CD4-positive, alpha-beta T cell treated with Interleukin-12 subunit alpha and Interleukin-12 subunit beta, for 1 hour (primary cell): ENCODE measurements at places on chromosomes 1 and 21.

GRCh38 chr21:33212159-33212851, 17.4 kb upstream of the IFNAR2 start:
- no peak for DNase-seq

DNA sequence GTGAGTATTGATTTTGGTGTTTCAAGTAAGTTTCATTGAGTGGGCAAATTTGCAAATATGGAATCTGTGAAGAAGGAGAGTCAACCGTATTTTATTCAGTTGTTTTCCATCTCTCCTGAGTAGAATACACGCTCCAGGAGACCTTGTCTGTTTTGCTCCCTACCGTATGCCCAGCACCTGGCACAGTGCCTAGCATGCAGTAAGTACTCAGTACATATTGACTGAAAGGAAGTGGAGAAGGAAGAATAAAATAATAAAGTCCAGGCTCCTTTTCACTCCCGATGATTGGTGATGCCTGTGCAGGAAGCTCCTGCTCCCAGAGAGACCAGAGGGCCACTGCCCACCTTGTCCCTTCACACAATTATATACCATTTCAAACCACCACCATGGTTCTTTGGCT, 59.4 kb upstream of the NEK2 start:
- no peak for DNase-seq

DNA sequence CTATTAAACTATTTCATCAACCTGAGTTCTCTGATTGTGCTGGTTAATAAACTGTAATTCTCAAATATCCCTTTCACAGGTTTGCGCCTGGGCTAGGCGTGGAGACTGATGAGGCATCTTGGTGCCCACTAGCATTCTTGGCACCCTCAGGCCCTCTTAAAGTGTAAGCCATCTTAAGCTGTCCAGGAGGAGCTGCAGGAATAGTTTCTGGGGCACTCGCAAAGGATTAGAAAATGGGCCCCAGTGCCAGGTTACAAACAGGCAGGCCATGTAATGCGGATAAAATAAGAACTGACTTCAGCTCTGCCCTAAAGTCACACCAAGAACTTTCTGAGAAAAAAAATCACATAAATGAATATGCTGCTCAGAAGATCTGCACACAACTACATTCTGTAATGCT, 1.1 kb downstream of the CASQ2 start:
- DNase-seq = no peak

DNA sequence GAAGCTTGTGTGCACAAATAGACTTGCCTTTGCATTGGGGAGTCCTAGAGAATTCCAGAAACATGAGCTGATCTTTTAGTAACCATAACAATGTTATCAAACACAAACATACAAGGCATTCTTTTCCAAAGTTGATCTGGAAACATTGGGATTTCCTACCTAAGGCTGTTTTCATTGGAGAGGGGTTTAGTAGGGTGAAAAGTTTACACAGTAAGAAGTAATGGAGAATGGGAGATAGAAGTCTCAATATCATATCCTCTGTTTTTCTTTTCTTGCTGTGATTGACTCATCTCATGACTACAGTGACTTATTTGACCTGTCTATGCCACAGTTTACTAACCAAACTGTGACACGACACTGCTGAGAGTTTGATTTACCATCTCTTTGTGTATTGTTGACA, 65.6 kb upstream of the PLA2G4A start:
- DNase-seq = no peak

GRCh38 chr1:59638231-59638711, 176.5 kb upstream of the HOOK1 start:
- DNase-seq = no peak

GRCh38 chr21:37528150-37528937, 161.8 kb downstream of the DYRK1A start:
- DNase-seq = no peak

DNA sequence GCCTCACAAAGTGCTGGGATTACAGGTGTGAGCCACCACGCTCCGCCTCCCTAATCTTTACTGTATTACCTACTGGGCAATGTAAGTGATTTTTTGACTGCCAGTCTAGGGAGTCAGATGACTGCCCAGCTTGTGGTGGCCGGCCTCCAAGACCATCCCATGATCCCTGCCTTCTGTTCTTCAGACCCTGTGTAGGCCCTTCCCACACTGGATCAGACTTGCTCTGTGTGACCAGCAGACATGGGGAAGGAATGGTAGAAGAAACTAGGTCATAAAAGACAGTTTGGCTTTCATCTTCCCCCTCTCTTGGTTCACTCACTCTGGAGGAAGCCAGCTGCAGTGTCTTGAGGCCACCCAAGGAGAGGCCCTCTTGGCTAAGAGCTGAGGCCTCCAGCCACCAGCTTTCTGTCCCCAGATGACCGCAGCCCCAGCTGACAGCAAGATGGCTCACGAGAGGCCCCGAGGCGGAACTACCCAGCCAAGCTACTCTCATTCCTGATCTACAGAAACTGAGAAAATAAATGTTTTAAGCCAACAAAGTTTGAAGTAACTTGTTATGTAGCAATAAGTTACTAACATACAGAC, 14.5 kb upstream of the CBR3 start:
- DNase-seq = no peak

GRCh38 chr1:47769983-47770382, 227.2 kb downstream of the TRABD2B start:
- DNase-seq = no peak

DNA sequence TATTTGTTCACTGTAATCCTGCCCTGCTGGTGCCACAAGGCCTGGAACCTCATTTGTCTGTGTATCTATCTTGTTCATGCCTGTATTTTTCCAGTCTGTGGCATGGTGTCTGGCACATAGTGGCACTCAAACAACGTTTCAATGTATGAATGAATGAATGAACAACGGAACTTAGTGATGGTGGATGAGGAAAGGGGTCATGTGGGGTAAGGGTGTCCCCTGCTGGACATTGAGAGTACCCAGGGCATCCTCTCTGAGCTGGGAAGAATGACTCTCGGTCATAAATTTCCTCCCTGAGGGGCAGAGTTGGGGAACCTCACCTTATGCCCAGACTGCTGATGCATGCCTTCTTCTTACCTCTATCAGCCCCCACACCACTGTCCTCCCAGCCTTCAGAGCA, 18.9 kb upstream of the ZNF683 start:
- DNase-seq = peak; percentile 69

GRCh38 chr1:9591669-9592509, 3.2 kb downstream of the TMEM201 start:
- no peak for DNase-seq

- DNase-seq = no peak
These were observed 34.5 kb upstream of the PLXNA2 start for GRCh38 chr1:208278638-208279037.

DNA sequence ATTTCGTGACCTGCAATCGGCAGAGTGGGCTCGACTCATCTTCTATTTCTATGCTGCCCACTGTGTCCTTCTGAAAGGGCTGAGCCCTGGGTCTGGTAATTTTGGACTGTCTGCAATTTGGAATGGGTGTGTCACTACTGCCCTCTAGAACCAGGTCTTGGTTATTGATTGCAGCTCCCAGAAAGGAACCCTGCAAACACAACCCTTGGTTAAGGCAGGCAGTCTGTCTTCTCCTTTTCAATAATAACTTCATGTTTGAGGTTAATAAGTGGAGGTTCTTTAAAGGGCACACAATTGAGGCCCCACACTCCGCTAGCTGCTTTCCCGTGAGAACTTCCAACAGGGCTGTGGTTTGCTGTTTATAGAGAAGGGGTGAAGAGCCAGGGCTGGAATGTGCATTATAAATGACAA, 79.9 kb upstream of the LYST start:
- peak; percentile 29 for DNase-seq

DNA sequence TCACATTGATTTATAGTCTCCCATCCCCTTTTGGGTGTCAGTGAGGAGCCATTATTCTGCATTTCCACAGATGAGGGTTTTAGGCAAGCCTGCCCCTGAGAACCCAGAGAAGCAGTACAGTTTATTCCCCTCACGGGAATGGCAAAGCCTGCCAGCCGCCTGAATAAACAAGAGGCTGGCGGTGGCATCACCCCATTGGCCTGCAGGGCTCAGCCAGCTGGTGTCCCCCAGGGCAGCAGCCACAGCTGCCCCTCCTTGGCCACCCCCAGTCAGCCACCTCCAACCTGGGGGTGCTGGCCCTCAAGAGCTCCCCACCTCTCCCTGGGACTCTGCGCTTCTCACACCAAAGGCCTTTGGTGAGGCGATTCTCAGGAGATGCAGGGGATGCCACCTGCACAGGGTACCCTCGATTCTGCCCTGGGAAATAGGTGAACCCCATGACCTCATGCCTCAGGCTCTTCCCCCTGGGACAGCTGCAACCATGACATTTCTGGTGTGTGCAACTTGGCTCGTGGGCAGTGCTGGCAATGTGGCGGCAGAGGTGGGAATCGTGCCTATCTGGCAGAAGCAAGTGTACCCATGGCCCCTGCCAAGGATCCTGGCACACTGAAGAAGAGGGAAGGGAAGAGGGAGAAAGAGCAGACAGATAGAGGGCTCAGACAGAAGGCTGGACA, 14.0 kb downstream of the OLFML2B start:
- DNase-seq = no peak

GRCh38 chr1:22461100-22461499, 9.4 kb downstream of the ZBTB40 start:
- DNase-seq = no peak

DNA sequence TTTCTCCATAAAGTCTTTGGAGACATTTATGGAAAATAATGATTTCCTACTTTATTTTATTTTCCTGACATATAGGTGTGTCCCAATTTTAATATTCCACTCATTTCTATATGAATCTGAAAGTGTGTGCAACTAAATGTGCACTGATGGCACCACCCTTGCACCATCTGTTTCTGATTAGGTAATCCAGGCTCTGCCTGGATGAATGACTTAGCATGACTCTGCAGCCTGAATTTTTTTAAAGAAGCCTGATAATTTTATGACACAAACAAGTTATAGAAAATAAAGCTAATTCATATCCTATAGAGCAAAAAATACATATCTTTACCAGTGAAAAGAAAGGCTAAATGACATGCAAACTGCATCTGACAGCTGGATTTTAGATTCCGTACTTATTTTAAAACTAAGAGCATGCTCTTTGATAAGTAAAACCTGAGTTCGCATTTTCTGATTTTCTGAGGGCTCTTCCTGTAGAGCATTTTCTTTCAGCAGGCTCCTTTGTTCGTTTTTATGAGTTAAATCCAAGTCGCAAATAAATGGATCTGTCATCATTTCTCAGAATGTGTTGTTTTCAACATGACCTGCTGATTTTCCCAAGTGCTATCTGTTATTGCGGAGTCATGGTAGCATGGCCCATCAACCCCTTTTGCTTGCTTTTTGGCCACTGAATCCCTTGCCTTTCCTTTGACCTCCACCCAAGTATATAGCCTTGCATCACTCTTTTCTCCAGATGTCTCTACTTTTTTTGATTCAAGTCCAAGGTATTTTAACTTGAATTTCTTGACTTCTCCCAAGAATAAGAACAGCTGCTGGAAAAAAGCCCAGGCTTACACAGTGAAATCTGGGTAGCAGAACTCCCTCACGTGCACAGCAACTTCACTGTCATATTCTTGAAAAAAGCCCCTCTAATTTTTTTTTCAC, 52.8 kb upstream of the LYPLAL1 start:
- no peak for DNase-seq

- no peak for DNase-seq
These were observed 37.6 kb downstream of the PUM1 start for GRCh38 chr1:31027693-31028526.

DNA sequence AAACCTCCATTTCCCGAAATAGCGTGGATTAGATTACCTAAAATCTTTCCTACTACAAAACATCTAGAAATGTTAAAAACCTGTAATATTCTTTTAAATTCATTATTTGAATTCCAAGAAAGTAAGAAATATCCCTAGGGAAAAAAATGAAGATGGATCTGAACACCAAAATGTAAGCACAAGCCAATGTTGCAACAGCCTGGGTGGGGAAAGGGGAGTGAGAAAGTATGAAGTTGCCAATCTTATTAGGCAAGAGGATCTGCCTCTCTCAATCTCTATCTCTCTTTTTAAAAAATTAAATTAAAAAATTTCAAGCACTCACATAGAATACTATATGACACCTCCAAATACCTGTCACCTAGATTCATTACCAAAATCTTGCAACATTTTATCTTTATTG, 74.9 kb upstream of the IRF2BP2 start:
- no peak for DNase-seq

DNA sequence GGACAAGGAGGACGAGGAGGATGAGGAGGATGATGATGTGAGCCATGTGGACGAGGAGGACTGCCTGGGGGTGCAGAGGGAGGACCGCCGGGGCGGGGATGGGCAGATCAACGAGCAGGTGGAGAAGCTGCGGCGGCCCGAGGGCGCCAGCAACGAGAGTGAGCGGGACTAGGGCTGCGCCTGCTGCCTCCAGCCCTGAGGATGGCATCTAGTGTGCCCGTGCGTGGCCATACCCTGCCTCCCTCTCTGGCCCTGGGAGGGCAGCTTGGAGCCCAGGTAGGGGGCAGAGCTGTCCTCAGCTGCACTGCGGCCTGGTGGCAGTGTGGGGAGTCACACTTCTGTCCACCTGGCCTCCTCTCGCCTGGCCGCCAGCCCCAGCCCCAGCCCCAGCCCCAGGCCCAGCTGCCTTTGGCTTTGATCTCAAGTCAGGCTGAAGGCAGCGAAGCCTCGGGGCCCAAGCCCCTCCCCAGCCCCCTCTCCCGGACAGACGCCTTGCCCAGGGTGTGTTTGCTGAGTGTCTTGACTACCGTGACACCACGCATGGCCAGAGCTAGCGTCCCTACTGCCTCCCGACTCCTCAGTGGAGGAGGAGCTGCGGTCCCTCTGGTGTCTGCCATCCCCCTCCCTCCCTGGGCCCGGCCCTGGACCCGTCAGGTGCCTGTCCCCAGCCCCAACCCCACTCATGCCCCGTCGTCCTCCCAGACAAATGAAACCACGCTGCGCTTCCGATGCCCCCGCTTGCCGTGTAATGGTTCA, 155.2 kb downstream of the PEX14 start:
- no peak for DNase-seq

GRCh38 chr1:207115269-207115668, 11.2 kb downstream of the C4BPA start:
- DNase-seq = no peak

GRCh38 chr1:20476265-20477038, 9.6 kb downstream of the CAMK2N1 start:
- no peak for DNase-seq

DNA sequence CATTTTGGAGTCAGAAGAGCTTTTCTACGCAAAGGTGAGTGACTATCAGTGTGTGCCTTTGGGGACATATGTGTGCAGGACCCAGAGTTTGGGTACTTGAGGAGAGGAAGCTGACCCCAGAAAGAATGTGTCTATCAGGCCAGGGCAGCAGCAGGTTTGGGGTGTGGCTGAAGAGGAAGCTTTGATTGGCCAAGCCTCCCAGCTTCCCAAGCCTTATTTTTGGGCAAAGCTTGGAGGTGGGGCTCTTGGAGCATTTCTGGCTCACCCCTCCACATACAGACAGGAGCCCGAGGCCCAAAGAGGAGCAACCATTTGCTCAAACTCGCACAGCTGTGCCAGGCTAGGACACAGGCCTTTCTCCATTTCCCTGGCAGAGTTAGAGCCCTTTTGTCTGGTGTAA, 4.7 kb downstream of the GPR3 start:
- DNase-seq = no peak

GRCh38 chr1:110870721-110871388, 2.1 kb upstream of the CD53 start:
- DNase-seq = no peak

- DNase-seq = no peak
These were observed 92.1 kb downstream of the CEP350 start for GRCh38 chr1:180046674-180047073.

GRCh38 chr1:187465441-187465840, 636.7 kb downstream of the PLA2G4A start:
- no peak for DNase-seq

- DNase-seq = no peak
These were observed 39.6 kb downstream of the SDC3 start for GRCh38 chr1:30868833-30869435.
